Body of pancreas (tissue), 4 donors: ENCODE measurements at places on chromosomes 5 and 9. TPM values are rescaled to one million over a fixed set of nuclear protein-coding genes. Genes with fewer than 3 reads are reported as not detected.

WNK2 gene
- 173 TPM for total RNA-seq

GRCh38 chr9:87579781-87580541 is 82.3 kb downstream of the DAPK1 start:
- no peak for DNase-seq

- DNase-seq = no peak
Measured at GRCh38 chr5:159244163-159244562, 18.9 kb upstream of the UBLCP1 start.

- no peak for DNase-seq
Measured at GRCh38 chr5:14595891-14596290, 14.3 kb downstream of the OTULINL start.
